Activated CD4-positive, CD25-positive, alpha-beta regulatory T cell treated with anti-CD3 and anti-CD28 coated beads, Interleukin-2, amount 50 U/mL, for 16 hours (primary cell): ENCODE measurements at places on chromosomes 5 and 9.

DNA sequence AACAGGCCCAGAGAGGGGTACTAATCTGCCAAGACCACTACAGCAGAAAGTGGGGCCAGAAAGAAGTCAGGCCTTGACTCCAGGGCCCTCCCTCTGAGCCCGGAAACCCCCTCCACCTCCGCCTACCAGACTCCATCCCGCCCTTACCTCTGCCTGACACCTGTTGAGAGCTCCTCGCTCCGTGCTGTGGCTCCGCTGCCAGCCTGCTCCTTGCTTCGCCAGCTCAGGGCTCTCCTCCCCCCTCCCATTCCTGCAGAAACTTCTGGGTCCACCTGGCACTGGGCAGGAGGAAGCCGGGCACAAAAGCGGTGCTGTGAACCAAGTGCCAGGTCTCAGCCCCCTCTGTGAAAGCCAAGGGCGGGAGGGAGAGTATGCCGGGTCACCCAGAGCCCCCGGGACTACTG, 6.4 kb upstream of the ST6GALNAC6 start:
- DNase-seq: peak; percentile 33

DNA sequence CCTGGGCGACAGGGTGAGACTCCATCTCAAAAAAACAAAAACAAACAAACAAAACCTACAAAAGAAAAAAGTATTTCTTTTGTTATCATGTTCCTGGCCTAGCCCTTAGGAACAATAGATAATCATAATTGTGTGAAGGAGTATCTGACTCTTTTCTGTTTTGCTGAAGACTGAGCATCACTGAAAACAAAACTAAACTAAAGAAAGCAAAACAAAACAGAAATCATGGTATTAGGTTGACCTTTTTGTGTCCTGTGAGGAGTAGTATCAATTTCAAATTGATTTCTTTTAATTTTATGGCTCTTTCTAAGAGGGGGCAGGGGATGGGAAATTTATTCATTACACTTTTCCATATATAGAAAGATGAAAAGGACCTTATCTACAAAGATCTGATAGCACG, 246.0 kb downstream of the YTHDC2 start:
- no peak for DNase-seq

DNA sequence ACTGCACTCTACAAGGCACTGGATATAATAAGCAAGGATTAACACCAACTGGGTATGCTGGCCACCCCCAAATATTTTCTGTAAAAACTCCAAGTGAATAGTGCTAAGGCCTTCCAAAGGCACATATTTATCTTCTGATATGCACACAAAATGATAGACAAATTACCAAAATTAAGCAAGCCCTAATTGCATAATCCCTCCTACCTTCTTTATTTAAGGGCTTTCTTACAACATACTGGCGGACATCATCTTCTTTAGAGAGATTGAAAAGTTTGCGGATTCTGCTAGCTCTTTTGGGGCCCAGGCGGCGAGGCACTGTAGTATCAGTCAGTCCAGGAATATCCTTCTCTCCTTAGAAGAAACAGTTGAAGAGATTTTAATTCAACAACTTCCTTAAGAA, 1.9 kb downstream of the RPS6 start:
- no peak for DNase-seq

- DNase-seq: no peak
Measured at GRCh38 chr5:104326966-104327365, 764.4 kb upstream of the NUDT12 start.

- DNase-seq: no peak
Measured at GRCh38 chr5:43193181-43193893, 1.3 kb downstream of the NIM1K start.

DNA sequence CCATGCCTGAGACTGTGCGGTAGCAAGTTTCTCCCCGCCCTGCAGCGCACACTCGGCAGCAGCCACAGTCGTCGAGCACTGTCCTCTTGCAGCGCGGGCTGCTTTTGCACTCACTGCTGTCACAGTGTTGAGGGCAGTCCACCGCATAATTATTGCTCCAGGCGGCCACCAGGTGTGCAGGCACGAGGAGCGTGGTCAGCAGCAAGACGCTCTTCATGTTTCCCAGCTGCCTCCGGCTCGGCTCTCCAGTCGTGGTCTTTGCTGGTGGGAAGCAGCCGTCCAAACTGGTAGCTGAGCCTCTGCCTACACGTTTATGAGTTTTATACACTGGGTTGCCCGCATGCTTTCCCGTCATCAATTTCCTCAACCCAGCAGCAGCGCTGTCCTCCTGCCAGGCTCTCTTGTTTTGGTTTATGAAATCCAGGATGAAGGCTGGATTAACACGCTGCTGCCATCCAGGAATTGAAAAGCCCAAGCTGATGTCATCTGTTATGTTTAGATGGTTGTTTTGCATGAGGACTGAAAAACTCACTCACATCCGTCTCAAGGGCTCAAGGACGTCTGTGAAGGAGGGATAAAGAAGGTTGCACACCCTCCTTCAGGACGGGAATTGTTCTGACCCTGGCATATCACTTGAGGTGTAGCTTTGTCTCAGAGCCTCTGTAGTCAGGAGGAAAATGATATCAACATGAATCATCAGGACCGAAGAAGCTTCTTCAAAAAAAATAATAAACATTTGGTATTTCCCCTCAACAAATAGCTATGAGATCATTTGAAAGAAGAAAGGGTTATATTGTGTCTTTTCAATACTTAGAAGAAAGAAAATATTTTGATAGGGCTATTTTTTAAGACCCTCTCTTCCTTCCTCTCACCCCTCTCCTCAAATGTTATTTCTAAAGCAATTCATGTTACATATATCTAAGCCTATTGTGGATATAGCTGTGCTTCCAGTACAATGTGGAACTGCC, at the start of gene ESM1:
Gene ESM1 (minus strand): TSS at position 293 of the 968 bp plus-strand sequence. CDS start 76 bp downstream, at position 217.
- no peak for DNase-seq

- DNase-seq: no peak
Measured at GRCh38 chr5:14900693-14901461, 29.3 kb upstream of the ANKH start.

DNA sequence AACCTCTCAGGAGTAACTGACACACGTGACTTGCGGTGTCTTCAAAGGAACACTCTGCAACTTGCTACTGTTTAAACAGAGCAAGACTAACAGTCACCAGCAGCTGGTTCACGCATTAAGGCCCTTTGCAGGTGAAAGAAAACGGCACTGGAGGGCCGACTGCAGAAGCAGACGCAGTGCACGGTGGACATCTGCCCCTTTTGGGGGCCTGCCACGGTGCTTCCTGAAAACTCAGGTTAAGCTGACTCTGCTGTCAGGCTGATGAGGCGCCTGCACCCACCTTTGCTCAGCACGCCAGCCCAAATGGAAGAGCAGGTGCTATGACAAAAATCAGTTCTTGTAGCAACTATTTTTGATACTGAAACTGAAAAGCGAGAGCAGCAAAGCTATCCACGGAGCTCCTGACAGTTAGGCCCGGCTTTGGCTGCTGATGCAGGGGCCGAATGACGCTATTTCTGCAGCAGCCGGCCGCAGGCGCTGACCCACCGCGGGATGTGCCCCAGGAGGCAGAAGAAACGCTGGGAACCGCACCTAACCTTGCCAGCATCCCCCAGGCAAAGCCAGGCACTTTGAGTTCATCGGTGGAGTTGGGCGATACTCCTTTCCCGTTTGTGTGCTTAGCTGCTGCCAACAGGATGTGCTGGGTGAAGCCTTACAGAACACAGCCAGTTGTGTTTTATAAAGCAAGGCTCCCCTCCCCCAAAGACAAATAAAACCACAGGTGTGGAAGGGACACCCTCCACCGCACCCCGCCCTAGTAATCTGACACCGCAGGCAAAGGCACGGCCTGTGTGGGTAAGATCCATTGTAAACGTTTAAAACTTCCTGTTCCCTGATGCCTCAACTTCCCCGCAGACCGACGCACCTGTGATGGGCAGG, 21.1 kb upstream of the TERT start:
- DNase-seq: peak; percentile 30

GRCh38 chr9:72038890-72039410, 21.5 kb downstream of the C9orf57 start:
- peak; percentile 23 for DNase-seq

- no peak for DNase-seq
Measured at GRCh38 chr5:111680737-111681413, 76.1 kb downstream of the NREP start.

DNA sequence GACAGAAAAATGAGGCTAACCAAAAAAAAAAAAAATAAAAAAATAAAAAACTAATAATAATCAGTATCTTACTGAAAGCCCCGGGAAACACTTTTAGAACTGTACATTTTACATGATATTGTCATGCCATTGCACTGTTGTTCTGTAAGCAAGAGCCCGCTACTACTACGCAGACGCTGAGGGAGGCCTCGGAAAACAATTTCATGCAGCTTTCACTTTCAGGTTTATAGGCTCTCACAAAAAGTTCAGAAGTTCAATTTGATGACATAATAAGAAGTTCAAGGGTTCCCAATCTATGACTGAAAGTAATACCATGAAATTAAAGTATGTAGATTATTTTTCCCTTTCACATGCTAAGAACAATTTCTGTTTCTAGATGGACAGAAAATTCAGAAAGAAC, 318.3 kb upstream of the ITGA1 start:
- DNase-seq: no peak

- DNase-seq: no peak
Measured at GRCh38 chr5:112382886-112383285, 36.2 kb downstream of the EPB41L4A start.

- DNase-seq: peak; percentile 0
Measured at GRCh38 chr9:71446473-71447411, 321.6 kb downstream of the CEMIP2 start.

- DNase-seq: no peak
Measured at GRCh38 chr5:73895471-73895870, 269.5 kb downstream of the ARHGEF28 start.

DNA sequence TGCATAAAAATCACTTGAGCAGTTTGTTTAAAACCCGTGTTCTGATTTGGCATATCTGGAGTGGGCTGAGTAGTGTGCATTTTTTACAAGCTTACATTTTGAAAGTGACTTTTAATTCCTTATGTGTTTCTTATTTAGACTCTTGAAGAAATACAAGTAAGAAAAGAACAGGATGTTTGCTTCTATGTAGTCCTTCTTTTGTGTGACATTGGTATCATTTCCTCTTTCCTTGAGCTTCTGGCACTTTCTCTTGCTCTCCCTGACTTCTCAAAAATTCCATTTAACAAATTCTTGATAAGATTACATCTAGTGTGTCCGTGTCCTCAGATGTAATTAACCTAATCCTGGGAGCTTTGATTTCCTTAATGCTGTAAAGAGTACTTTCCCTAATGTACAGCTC, 12.5 kb downstream of the GARNL3 start:
- DNase-seq: no peak

- DNase-seq: no peak
Measured at GRCh38 chr5:75342836-75343235, 5.8 kb downstream of the HMGCR start.

DNA sequence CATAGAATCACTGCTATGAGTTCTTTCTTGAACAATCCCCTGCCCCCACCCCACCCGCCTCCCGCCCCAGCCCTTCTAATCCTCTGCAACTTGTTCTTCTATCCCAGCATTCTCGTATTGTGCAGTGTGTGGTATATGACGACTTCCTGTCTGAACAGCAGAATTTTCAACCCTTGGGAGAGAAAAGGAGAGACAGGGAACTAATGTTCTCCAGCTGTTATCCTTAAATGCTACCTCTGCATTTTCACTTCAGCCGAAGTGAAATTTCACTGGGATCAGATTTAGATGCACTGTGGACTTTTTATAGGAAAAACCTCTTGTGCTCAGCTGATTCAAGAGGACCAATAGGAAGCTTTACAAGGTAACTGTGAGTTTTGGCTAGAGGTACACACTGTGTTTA, 2.2 kb downstream of the FBXL7 start:
- DNase-seq: no peak

GRCh38 chr5:111752426-111752965, 4.5 kb downstream of the NREP start:
- no peak for DNase-seq

GRCh38 chr5:102888483-102888882, 133.4 kb downstream of the PAM start:
- no peak for DNase-seq

DNA sequence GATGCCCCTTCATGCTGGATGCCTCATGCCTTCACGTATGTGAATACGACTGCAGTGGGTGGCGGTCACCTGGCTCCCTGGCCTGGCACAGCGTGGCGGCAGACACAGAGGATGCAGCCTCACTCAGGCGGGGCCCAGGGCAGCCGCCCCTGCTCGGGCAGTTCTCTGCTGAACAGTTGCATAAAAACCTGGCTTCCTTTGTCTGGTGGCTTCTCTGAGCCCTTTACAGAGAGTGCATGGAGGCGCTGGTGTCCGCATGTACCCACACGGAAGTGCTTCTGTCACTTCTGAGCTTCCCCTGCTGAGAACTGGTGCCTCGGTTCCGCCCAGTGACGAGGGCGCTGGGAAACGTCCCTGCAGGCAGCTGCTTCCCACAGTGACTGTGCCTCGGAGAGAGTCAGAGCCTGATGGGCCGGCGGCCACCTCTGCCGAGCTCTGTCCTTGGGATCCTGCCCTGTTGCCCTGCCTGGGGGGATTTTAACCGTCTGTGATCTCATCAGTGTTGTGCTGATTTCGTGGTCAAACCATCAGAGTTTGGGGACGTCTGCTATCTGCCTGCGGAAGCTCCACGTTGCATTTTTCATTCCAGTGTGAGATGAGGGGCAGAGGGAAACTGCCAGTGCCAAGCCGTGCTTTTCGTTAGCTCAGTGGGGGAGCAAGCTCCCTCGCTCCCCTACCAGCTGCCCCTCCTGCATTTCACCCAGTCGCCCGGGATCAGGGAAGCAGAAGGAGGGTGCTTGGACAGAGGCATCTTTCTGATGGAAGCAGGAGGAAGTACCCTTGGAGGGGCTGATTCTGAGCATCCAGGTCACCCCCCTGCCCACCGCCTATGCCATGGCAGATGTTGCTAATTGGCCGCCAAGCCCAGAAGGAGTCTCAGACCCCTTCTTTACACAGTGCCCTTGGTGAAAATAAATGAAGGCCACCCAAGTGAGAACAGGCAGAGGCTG, 153.0 kb upstream of the COL5A1 start:
- DNase-seq: no peak

- DNase-seq: no peak
Measured at GRCh38 chr5:17828681-17829080, 194.4 kb downstream of the TAF11L14 start.

- DNase-seq: no peak
Measured at GRCh38 chr9:2354856-2355696, 266.5 kb upstream of the VLDLR start.

DNA sequence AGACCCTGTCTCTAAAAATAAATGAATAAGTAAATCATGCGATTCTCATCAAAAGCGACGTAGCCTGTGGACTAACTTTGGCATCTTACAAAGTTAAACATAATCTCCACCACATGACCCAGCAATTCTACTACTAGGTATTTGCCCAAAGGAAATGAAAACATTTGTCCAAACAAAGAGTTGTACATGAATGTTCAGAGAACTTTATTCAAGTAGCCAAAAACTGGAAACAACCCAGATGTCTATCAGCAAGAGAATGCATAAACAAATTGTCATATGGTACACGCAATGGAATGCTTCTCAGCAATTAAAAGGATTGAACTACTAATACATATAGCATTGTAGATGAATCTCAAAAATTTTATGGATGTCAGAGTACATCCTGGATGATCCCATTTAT, 82.6 kb downstream of the ADRB2 start:
- DNase-seq: no peak

- no peak for DNase-seq
Measured at GRCh38 chr5:151284392-151284967, 19.1 kb downstream of the SLC36A3 start.

- no peak for DNase-seq
Measured at GRCh38 chr5:180646289-180646962, 3.0 kb downstream of the FLT4 start.
